BE2C (cell line): ENCODE measurements at places on chromosomes 2 and 18.

GRCh38 chr2:150605664-150606063 is 118.2 kb upstream of the RND3 start:
- no peak for DNase-seq

GRCh38 chr2:26423750-26424149 is 22.0 kb downstream of the DRC1 start:
- DNase-seq = no peak

DNA sequence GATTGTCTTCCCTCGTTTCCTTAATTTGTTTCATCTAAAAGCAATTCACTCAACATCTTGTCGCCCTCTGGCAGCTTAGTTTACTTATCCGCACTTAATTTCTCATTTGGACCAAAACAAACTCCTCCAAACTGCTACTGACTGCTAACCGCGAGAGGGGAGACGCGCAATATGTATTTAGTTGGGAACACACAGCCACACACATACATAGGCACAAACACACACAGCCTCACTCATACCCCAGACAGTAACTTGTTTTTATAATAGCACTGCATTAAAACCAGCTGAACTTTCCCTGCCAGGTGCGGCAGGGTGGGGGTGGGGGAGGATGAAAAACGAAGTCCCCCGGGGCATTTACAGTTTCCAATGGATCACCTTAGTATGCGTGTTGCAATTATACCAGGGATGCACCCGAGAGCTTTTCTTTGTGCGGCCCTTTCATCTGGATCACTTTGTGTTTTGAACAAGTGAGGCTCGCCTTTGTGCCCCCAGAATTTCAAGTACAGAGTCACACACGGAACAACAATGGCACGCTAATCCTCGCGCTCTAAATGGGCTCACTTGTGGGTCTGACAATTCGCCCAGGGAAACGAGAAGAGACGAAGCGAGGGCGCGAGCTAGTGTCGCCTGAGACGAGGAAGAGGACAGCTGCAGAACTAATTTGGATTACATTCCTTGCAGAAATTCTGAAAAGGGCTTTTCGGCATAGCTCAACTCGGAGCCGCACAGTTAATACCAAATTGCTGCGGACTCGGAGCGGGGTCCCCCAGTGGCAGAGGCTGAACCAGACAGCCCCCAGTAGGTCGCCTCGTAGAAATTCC is 2.4 kb downstream of the ERBB4 start:
- DNase-seq = peak; percentile 29

DNA sequence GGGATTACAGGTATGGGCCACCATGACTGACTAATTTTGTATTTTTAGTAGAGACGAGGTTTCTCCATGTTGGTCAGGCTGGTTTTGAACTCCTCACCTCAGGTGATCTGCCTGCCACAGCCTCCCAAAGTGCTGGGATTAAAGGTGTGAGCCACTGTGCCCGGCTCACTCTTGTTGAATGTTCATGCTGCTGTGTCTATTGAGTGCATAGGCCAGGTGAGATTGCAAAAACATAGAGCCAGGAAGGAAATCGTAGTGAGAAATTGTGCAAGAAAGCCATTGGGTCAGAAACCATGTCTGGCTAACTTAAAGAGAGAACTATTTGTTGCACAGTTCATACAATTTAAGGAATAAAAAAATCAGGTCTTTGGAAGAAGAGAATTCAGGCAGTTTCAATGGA is 45.5 kb upstream of the FZD5 start:
- DNase-seq = no peak

DNA sequence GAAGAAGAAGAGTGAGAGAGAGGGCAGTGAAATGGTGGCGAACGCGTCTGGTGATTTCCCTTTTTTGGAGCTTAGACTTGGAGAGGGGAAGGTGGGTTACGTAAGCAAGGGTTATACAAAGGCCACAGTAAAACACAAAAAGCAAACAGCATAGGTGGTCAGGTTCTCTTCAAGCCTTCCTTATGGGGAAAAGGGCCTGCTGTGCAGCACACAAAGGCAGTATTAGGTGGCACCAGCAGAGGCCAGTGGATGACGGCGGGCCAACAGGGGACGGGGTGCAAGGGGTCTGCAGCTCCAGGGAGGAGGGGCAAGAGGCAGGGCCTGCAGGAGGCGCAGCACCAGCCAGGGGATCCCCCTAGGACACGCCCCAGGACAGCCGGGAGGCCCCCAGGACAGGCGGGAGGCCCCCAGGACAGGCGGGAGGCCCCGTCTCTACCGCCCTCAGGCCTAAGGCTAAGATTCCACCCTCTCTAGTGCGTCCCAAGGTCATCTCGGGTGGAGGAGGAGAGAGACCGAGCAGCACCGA is 32.6 kb upstream of the NPC1 start:
- no peak for DNase-seq
